Stimulated activated naive CD4-positive, alpha-beta T cell (primary cell): ENCODE measurements at places on chromosomes 3 and 15.

DNA sequence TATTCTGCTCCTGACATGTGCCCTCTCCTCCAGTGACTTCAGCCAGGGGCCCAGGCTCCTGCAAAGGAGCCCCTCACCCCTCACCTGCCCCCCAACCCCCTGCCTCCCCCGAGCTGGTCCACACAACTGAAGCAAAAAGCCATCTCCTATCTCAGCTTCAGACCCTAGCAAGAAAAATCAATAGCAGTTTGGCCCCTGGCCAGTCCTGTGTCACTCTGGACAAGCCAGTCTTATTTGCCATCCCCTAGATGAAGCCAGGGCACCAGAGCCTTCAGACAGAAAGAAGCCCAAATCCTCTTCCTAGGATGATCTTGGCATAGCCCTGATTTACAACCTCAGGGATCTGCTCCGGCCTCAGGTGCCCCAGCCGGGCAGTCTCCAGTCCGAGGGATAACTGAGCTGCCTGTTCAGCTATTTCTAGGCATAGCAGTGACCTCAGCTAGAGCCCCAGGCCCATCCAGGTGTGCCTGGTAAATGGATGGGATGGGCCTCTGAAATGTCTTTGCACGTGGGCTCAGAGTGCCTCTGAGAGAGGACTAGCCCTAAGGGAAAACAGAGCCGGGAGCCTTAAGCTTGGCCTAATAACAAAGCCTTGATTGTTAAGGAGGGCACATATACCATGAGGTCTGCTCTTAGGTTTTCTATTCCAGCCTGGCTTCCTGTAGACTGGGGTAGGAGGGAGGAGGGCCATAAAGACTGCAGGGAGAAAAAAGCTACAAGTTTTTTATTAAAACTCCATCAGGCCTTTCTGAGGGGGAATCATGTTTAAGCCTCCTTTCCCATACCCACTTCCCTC lies 242.0 kb downstream of the SHQ1 start:
- DNase-seq = no peak

GRCh38 chr3:87796137-87796842 lies 262.5 kb downstream of the CGGBP1 start:
- no peak for DNase-seq

DNA sequence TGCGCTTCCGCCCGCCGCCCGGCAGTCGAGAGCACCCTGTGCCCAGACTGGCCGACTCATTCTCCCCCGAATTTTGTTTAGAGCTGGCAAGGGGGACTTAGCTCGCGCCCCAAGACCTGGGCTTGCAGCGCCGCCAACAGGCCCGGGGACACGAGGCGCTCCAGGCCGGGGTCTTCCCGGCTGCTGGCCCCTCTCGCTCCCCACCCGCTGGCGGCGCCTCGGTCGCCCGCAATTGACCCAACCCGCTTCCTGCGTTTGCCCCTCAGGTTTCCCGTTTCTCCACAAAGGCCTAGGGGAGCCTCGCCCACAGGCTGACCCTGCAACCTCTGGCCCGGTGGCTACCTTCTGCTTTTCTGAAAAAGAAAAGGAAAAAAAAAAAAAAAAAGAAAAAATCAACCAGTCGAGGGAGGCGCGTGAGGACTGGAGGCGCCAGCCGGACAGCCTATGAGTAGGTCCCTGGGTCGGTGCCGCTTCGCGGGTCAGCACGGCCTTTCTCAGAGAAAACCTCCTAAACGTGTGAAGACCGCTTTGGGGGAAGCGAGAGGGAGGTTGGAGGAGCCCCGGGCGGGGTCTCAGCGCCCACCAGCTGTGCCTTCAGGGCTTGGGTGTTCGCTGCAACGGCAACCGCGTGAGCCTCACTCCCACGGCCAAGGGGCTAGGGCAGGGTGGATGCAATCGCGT lies 7.2 kb downstream of the FOXL2 start:
- DNase-seq = no peak

GRCh38 chr3:14236902-14237301 lies 58.3 kb downstream of the LSM3 start:
- DNase-seq = no peak

- DNase-seq = no peak
Measured at GRCh38 chr15:85583442-85583841, 203.0 kb downstream of the AKAP13 start.

DNA sequence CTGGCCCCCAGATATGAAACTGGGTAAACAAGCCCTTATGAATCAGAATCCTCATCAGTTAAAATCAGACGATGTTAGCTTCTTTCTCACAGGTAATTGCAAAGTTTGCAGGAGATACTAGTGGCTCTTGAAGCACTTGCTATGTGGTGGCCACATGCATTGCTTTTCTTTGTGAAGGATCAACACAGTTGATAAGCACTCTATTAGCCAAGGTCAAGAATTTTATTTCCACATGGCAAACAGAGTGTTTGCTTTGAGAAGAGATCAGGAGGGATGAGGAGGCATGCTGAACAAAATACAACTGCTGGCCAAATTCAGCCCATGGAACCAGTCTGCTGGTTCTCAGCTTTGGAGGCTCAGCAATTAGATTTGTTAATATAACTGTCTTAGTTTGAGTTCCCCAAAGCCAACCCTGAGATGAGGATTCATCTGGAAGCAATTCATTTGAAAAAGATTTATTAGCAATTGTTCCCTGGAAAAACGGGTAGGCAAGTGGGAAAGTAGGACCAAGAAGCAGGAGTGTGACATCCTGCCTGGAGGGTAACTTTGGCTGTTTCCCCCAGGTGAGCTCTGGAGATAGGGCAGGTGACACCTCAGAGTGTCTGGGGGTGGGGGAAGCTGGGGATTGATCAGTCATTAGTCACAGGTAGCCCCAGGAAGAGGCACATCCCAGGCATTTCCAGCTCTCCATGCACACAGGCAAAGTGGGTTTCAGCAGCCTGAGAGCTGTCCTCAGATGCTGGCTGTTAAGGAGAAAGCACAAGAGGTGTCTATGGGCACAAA lies 180.3 kb downstream of the ABHD5 start:
- DNase-seq = no peak

DNA sequence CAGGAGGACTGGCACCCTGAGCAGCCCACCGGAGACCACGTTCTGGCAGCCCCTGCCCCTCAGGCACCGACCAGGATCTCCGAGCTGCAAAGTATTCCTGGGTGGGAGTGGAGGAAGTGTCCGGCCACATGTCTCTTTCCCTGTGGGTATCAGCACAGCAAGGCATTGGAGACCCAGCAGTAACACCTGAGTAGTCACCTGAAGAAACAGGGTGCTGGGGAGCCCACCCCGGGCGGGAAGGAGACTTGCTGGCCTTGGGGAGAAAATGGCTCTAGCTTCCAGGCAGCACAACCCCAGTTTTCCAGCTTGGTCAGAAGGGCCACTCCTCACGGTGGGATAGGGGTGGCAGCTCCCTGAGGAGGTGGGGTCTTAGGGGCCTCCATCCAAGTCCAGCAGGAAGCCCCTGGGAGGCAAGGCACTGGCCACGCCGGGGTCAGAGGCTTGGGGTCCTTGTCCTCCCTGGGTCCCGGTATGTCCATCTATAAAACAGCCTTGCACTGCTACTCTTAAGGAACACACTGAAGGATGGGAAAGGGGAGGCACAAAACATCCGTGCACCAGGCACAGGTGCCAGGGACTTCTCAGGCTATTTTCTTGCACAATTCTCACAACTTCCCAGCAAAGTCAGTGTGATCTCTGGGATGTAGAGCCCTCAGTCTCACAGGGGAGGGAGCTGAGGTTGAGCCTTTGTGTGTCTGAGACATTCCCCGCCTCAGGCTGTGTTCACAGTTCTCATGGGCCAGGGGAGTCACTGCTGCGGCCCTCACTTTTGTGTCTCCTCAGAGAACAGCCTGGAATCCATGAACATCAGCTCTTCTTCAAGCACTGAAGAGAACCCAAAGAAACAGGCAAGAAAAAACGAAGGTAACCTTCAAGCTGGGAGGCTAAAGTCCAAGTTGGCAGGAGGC lies 11.9 kb downstream of the CFAP100 start:
- no peak for DNase-seq

DNA sequence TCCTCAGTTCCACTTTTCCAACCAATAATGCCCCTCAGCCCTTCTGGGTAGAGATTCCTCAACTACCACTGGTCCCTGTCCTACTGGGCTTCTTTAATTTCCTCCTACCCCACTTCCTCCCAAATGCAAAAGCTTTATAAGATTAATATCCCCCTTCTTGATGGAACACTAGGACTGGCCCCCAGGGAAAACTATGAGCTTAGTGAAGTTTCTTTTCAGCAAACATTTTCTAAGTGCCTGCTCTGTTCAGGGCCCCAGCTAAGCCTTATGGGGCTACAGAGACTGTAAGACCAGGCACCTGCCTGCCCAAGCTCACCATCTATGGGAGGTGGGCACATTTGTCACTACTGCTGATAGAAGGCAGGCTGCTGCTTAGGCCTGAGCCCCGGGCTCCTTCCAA lies 79.4 kb downstream of the RPLP1 start:
- DNase-seq = no peak

- peak; percentile 40 for DNase-seq
Measured at GRCh38 chr3:100401674-100402041, 319 bp downstream of the LNP1 start.

- DNase-seq = no peak
Measured at GRCh38 chr3:40800343-40800742, 275.6 kb downstream of the ZNF621 start.

GRCh38 chr3:17006132-17006852 lies 121.5 kb downstream of the PLCL2 start:
- no peak for DNase-seq

GRCh38 chr3:175207361-175207760 lies 348.2 kb downstream of the NAALADL2 start:
- no peak for DNase-seq

GRCh38 chr3:46496746-46497555 lies 825 bp upstream of the RTP3 start:
- peak; percentile 8 for DNase-seq

DNA sequence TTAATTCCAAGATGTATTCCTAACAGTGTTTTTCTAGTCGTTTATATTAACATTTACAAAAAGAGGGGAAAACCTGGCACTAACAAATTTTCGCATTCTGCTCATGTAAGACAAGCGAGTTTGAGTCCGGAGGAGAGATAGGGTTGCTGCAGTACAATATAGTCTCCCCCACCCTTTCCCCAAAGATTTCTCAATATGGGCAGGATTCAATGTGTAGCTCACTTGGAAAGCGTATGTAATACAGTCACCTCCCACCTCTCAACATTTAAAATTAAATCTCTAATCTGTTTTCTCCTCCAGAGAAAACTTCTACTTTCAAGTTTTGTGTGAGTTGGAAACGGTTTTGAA lies 57.9 kb downstream of the CMSS1 start:
- DNase-seq = no peak

DNA sequence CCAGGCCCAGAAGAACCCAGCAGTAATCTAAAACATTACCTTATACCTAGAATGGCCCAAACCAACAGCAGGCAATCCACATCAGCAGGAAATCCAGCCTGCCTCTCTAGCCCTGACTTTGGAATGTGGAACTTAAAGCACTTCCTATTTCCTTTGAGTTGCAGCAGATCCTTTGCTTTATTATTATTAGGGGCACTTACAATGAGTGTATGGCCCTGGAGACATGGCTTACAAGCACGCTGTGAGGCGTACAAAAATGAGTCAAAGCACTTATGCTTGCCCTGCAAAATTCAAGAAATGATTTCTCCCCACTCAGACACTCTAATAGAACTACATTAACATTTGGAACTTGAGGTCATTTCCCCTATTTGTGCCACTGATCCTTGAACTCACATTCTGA lies 9.5 kb upstream of the KNSTRN start:
- DNase-seq = no peak

- DNase-seq = no peak
Measured at GRCh38 chr3:138063416-138063815, 52.0 kb downstream of the DZIP1L start.

- DNase-seq = no peak
Measured at GRCh38 chr3:5699313-5699712, 511.8 kb downstream of the EDEM1 start.

DNA sequence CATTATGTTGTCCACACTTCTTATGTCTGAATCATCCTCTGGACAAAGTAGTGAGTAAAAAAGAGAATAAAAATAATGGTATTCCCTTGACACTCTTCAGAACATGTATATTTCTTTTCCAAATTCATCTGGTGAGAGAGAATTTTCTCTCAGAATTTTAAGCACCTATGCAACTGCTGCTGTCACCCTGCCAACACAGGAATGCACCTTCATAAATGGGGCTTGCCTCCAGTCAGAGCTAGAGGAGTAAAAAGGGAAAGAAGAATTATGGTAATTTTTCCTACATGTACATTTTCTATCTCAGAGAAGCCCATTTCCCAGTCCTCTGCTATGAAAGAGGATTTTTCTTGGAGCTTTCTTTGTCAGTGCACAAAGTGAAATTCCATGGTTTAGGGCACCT lies 92.2 kb upstream of the ALCAM start:
- no peak for DNase-seq

DNA sequence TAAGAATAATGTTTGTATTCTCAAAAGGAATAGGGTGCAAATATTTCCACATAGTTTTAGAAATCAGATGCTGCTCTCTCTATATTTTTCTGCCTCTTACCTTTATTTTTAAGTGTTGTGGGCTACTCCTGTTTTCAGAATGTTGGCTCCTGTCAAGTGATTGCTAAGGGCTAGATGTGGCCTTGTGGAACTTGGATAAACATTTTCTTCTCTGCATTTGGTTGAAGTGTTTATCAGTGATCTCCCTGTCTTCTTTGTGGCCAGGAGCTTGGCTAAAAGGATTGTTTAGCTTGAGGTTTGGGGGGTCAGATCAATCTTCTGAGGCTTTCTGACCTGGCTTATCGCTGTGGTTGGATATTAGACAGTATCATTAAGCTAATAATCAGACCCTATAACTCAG lies 112.6 kb downstream of the TCF12 start:
- no peak for DNase-seq

DNA sequence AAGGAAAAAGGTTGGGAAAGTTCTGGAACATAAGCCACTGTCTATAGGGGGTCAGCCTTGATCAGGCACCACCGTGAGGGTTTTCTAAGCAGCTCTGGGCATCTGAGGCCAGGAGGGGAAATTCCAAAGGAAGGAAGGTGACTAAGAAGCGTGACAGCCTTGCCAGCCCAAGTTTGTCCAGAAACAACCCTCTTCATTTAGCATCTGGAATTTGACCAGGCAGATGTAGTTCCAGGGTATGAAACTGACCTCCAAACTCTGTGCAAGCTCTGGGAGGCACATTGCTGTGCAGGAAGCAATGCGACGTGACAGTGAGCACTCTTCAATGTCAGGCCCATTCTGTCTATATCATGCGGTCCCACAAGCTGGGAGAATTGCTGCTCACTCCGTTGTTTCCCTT lies 85.4 kb upstream of the TPM1 start:
- no peak for DNase-seq

GRCh38 chr3:155352900-155353490 lies 59.5 kb upstream of the STRIT1 start:
- DNase-seq = no peak
